Activated CD4-positive, alpha-beta T cell treated with anti-CD3 and anti-CD28 coated beads, Interleukin-2, amount 50 U/mL, for 1 hour (primary cell): ENCODE measurements at places on chromosomes 16 and 17.

- DNase-seq, result no peak
Measured at GRCh38 chr16:4216596-4216995, 25.3 kb downstream of the SRL start.

DNA sequence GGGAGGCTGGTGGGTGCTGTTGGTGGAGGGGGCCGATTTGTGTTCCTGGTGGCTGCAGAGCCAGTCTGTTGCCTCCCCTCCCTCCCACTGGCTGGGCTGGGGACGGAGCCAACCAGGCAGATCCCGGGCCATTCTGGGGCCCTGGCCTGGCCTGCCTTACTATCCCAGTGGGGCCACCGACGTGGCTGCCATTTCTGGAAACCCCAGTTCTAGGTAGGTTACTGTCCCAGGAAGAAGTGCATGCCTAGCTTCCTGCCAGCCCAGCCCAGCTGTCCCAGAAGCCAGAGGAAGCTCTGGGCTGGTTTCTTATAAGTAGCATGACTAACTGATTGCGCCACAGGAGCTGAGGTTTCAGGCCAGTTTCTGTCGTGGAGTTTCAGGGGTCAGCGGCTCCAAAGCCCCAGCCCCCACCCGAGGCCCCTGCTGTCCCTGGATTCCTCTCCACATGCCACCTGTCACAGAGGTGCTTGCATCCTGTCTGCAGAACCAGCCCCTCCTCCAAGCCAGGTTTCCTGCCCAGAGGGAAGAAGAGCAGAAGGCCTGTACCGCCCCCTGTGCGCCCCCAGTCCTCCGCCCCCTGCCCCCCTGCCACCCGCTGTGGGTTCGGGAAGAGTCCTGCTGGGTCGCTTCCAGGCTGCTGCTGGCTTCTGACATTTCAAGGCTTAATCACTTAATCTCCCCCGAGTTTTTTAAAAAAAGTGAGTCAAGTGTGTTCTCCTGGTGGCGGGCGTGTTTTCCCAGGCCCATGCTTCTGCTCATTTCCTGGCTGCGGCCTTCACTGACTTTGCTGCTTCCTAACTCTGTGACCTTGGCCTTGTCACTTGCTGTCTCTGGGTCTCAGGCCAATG, 13.2 kb downstream of the IL4R start:
- peak; percentile 28 for DNase-seq

DNA sequence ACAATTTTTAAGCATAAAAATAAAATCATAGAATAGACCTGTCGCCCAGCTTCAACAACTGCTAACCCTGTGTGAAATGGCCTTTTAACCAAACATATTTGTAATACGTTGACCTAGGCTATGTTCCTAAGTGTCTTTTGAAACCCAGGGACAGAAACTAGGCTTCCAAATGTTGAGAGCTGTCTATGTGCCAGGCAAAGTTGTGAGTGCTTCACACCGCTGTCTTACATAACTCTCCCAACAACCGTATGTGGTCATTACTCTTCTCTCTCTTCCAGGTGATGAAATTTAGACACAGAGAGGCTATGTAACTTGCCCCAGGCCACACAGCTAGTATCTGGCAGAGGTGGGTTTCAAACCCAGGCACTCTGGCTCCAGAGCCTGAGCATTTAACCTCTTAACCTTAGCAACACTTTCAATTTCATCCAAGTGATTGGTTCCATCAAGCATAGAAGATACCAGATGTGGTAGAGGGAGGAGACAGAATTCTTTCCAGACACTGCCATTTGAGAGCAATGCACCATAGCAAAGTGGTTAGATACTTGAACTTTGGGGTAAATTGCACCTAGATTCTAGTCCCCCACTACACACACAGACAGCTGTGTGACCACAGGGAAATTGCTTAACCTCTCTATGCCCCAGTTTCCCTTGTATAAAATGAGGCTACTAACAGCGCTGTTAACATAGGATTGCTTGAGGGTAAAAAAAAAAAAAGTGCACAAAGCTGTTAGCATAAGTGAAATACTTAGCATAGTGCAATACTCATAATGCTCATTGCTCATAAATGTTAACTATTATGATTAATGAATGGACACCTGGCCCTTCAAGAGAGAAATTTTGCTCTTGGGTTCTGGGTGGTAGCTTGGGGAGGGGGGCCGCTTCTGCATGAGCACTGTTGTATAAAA, 160.6 kb downstream of the IRX3 start:
- DNase-seq, result no peak

DNA sequence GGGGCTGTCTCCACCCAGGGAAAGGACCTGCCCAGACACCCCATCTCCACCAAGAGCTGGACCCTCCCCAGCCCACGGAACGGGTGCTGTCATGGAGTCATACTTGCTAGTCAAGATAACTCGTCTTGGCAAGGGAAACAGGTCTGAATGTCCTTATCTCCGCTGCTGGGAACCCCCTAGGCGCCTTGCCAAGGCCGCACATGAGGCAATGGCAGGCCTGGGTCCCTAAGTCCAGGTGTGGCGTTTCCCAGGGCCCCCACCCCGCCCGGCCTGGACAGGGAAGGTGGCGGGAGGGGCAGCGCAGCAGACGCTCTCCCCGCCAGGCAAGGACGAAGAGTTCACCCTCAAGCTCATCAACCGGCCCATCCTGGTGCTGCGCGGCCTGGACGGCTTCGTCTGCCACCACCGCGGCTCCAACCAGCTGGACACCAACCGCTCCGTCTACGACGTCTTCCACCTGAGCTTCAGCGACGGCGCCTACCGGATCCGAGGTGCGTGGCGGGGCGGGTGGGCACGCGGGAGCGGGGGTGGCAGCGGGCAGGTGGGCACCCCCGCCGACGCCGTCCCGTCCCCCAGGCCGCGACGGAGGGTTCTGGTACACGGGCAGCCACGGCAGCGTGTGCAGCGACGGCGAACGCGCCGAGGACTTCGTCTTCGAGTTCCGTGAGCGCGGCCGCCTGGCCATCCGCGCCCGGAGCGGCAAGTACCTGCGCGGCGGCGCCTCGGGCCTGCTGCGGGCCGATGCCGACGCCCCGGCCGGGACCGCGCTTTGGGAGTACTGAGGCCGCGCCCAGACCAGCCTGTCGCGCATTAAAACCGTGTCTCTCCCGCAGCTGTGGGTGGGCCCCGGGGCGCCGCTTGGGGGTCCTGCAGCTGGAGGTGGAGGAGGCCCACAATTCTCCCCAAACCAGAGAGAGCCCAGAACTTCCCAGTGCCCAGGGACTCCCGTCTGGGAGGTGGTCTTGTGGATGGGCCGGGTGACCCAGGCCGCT, 8.4 kb downstream of the FSCN2 start:
- DNase-seq, result no peak

DNA sequence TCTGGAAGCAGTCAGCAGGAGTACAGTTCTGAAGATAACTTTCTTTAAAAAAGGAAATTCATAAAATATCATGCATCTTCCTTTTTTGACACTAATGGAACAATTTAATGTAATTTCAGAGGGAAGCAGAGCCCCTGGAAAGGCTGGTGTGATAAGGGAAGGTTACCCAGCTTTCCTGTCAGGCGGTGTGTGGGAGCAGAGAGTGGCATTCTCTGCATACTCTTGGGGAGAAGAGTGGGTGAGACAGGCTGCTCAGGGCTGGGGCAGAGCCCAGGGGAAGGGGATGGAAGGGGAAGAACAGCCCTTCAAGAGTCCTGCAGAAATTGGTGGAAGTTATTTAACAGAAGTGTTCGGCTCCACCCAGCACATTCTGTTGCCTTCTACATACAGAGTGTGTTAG, 84.7 kb downstream of the PRKCB start:
- no peak for DNase-seq

- DNase-seq, result peak; percentile 48
Measured at GRCh38 chr16:85369741-85370528, 243.2 kb upstream of the GSE1 start.

DNA sequence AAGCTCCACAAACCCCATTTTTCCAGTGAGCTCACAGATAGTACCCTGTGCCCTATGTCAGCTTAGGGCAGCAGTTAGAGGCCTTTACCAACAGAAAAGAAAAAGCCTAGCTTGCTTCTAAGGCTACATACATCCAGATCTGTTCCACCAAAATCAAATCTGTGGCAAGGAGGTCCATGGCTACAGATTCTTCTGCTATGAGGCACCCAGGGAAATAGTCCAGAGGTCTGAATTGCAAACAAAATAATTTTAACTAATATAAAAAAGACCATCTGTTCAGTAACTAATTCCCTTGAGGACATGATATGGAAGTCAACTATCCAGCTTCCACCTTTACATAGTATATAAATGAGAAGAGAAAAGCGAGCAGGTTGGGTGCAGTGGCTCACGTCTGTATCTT, 129.3 kb downstream of the PARN start:
- DNase-seq, result no peak

DNA sequence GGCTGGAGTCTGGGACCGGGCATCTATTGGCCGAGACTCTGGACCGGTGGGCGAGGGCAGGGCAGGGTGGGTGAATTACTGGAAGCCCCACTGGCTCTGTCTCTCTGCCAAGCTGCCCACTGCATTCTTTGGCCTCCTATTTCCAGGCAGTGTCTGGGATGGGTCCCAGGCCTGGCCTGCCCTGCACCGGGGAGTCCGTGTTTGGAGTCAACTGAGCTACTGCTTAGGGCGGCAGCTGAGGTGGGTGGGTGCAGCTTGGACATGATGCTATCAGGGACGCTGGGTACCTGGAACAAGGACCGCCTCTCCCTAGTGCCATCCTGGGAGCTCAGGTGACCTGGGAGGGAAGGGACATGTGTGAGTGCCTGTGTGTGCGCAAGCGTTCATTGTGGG, 58.1 kb downstream of the SOCS3 start:
- DNase-seq, result no peak

- no peak for DNase-seq
Measured at GRCh38 chr17:79255456-79255855, 180.8 kb downstream of the ENGASE start.
